ENCODE measurements at places on chromosomes 6 and 20.

GRCh38 chr6:170205126-170205525, 85.8 kb downstream of the DLL1 start:
- no peak for DNase-seq

- no peak for DNase-seq
Observed at GRCh38 chr6:79173378-79173777, 61.1 kb downstream of the HMGN3 start.

DNA sequence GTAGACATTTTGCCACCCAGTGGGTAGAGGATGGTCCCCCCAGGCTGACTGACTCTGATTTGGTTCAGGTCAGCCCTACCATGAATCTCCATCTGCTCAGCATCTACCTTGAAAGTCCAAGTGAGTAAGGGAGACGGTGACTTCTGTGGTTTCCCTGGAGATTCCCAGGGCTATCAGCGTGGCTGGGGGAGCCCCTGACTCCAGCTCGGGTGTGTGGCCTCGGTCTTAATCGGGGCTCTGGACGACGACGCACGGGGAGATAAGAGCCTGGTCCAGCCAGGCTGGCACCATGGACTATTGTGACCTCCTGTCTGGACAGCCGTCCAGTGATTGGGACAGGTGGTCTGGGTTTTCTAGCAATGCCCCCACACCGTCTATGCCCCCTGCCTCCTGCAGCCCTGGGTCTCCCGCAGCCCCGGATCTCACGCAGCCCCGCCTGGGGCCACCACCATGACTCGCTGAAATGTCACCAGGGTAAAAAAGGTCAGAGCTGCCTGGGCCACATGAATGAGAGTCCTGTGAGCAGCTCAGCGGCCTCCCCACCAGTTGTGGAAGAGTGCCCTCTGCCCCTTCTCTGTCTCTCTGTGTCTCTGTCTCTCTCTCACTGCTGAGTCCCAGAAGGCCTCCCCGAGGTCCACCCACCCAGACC, 47.1 kb upstream of the GATA5 start:
- no peak for DNase-seq

DNA sequence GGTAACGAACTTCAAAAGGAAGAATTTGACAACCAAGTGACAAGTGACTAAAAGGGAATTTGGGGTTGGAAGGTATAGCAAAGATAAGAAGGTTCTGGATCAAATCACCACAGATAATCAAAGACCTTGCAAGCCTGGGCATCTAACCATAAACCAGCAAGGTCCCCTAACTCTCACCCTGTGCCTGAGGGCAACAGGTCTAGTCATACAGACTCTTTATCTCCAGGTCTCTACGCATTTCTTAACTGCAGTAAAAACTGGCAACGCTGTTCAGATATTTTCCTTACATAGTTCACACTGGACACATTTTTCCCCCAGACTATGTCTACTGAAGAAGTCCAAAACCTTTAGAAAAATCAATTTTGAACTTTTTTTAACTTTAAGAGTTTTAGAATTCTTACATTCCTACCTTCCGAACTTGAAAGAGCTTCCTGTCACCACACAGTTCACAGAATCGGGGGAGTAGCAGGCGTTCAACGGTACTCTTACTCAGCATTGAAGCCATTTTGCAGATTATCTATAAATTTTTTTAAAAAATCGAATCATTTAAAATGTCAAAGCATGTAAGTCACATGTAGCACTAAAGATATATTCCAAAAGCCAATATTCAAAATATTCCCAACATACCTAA, 23.0 kb upstream of the ANKRD60 start:
- DNase-seq: no peak
